Neural cell (in vitro differentiated cells): ENCODE measurements at places on chromosomes 5 and 9. TPM values are rescaled to one million over a fixed set of nuclear protein-coding genes. Genes with fewer than 3 reads are reported as not detected.

Gene SLC36A2
- polyA plus RNA-seq: not detected in 2 replicates

Gene CDO1
- 168 and 201 TPM in 2 replicates for polyA plus RNA-seq

Gene PCDHGB6
- polyA plus RNA-seq: 29.2 and 34.4 TPM in 2 replicates

Gene DDX4
- 0.43 and 0.54 TPM in 2 replicates for polyA plus RNA-seq

Gene IL31RA
- not detected in 2 replicates for polyA plus RNA-seq

Gene TMEM174
- polyA plus RNA-seq: not detected in 2 replicates

Gene NEUROG1
- polyA plus RNA-seq: not detected in 2 replicates

Gene MEIKIN
- polyA plus RNA-seq: not detected in 2 replicates

Gene PCDHGA11
- 0.32 and 0.62 TPM in 2 replicates for polyA plus RNA-seq

Gene ADAMTSL2
- 0.30 and 0.85 TPM in 2 replicates for polyA plus RNA-seq

Gene DAB2IP
- polyA plus RNA-seq: 17.3 and 24.8 TPM in 2 replicates

Gene YTHDC2
- 43.7 and 44.3 TPM in 2 replicates for polyA plus RNA-seq

Gene FAM221B
- polyA plus RNA-seq: 0.09 TPM in 1 of 2 replicates, not detected in the other

Gene TBC1D2
- 4.1 and 5.0 TPM in 2 replicates for polyA plus RNA-seq

Gene F12
- polyA plus RNA-seq: 1.4 and 7.8 TPM in 2 replicates

Gene SPATA31E1
- not detected in 2 replicates for polyA plus RNA-seq

Gene MYMK
- polyA plus RNA-seq: not detected in 2 replicates

Gene IFNA21
- polyA plus RNA-seq: not detected in 2 replicates

Gene FUT7
- polyA plus RNA-seq: 0.56 and 0.69 TPM in 2 replicates

Gene UNC13B
- polyA plus RNA-seq: 37.2 and 42.6 TPM in 2 replicates

Gene MCTP1
- polyA plus RNA-seq: 1.1 and 1.9 TPM in 2 replicates

Gene PRUNE2
- 9.7 TPM in 2 replicates for polyA plus RNA-seq

Gene HAVCR1
- not detected in 2 replicates for polyA plus RNA-seq

Gene GLRA1
- not detected in 2 replicates for polyA plus RNA-seq

Gene LRRC19
- not detected in 2 replicates for polyA plus RNA-seq

Gene GARIN3
- polyA plus RNA-seq: not detected in 2 replicates

Gene SLC46A2
- polyA plus RNA-seq: not detected in 2 replicates

Gene ARSI
- not detected in 2 replicates for polyA plus RNA-seq

Gene FTMT
- polyA plus RNA-seq: not detected in 2 replicates

Gene CCDC180
- 5.7 and 5.8 TPM in 2 replicates for polyA plus RNA-seq

Gene NMUR2
- polyA plus RNA-seq: not detected in 2 replicates

Gene LCN9
- 2.5 and 6.5 TPM in 2 replicates for polyA plus RNA-seq

Gene ANKRD31
- polyA plus RNA-seq: 0.48 and 0.62 TPM in 2 replicates

Gene HTR1A
- polyA plus RNA-seq: not detected in 2 replicates

Gene PPP1R26
- 20.1 and 30.1 TPM in 2 replicates for polyA plus RNA-seq

Gene CYSTM1
- polyA plus RNA-seq: 6.6 and 12.8 TPM in 2 replicates

Gene SPINK4
- polyA plus RNA-seq: not detected in 2 replicates

Gene RANBP3L
- 2.2 and 2.5 TPM in 2 replicates for polyA plus RNA-seq

Gene ZFR
- polyA plus RNA-seq: 115 and 141 TPM in 2 replicates

Gene FGF1
- not detected in 2 replicates for polyA plus RNA-seq

Gene BAAT
- polyA plus RNA-seq: 0.44 and 0.61 TPM in 2 replicates

Gene IFNA2
- not detected in 2 replicates for polyA plus RNA-seq

Gene CDX1
- polyA plus RNA-seq: not detected in 2 replicates

Gene SAPCD2
- polyA plus RNA-seq: 0.22 and 0.96 TPM in 2 replicates

Gene AKNA
- polyA plus RNA-seq: 1.2 and 1.8 TPM in 2 replicates

Gene DOCK2
- 0.15 TPM in 1 of 2 replicates, not detected in the other for polyA plus RNA-seq
